ENCODE measurements at places on chromosomes 13 and 19.

GRCh38 chr13:87153371-87153770 is 517.8 kb upstream of the SLITRK5 start:
- no peak for DNase-seq

DNA sequence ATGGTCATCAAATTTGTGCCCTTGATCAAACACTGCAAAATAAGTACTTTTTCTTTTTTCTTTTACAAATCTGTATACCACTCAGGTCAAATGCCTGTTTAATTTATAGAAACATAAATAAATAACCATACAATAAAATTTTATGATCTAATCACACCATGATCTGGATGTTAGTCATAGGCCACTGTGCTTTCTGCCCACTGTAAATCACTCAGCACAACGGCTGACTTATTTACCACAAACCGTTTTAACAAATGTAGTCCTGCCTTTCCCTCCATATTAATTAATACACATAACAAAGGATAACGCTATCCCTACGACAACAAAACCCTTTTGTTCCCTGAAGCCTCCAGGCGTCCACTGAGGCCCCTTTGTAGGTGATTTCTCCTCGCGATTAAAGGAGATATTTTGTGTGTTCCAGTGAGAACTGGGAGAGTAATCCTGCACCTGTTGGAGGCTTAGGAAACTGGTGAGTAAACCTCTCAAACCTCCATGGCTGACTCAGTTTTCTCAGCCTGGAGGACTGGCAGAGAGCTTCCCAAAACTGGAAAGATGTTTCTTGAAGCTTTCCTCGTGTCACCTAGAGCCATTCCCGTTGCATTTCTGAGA is 477.1 kb upstream of the SGCG start:
- DNase-seq = no peak

DNA sequence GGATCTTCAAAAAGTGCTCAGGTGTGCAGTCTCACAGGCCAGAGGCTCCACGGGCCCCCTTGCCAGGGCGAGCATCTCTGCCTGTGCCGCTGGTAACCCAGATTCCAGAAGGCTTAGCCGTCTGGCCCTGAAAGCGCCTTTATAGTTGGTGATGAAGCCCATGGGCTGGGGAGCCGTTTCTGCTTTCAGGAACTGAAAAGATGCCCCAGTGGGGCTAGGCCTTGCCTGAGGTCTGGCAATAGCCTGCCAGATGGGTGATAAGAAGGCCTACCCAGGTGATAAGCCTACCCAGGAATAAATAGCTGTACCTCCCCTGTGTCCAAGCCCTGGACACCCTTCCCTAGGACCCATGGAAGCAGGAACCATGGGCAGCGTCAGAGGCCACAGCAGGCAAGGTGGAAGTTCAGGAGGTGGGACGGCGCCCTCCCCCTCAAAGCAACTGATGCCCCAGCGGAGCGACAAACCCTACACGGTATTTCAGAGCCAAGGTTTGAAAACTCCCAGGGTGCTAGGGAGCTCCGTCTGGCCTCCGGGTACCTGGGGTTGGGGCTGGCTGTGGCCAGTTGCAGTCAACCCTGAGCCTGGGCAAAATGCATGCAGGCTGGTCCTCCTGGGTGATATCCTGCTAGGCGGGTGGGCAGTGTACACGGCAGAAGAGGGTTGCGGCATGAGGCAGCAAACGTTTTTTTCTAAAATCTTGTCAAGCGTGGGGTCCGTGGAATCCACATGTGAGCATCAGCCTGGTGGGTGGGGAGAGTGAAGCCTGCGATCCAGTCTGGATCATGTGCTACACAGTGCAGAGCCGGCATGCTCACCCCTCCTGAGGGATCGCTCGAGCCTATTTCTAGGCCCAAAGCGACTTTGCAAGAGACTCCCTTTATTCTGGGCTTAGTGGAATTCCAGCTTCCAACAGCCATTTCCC is 45.3 kb downstream of the ACTN4 start:
- DNase-seq = no peak

GRCh38 chr19:1837625-1838105 is 10.6 kb downstream of the REXO1 start:
- peak; percentile 76 for DNase-seq

DNA sequence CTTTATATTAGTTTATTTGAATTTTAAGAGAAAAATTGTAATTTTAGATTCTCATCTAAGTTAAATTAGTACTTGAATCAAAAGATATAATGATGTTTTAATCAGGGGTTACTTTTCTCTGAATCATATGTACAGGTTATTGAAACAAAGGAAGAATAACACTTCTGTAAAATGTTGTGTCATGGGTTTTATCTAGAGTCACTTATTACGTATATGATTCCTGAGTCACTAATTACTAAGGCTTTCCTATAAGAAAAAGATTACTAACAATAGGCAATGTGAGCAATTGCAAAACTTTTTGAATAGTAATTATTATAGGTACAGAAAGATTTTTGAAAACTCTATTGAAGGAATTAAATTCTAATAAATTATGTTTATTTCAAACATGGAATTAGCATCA is 99.2 kb upstream of the KLF5 start:
- DNase-seq = no peak

GRCh38 chr19:58154287-58154678 is 3.7 kb upstream of the ZNF329 start:
- peak; percentile 10 for DNase-seq

DNA sequence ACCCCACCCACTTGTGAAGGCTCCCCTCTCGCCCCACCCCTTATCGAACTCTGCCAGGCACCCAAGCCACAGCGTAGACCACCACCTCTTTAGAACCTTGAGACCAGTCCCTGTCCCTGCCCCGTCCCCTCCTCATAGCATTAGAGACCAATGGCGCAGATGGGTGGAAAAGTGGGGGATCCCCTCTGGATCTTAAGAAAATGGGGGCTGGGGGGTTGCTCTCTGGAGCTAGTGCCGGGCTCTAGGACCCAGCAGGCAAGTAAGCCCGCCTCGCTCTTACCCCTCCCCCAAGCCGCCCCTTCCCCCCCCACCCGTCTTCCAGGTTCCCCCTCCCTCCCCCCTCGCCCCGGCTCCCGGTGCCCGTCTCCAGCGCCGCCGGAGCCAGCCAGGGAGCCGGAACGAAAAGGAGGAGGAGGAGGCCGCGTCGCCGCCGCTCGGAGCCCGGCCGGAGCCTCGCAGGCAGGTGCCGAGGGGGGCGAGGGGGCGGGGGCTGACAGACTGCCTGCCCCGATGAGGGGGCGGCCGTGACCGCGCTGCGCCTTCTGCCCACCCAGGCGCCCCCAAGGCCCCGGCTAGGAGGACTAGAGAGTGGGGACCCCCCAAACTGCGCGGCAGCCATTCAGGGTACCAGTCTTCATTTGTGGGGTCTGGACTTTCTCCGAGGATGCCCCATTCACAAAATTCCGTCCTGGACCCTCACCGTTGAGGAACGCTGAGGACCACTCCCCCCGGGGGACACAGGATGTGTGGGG is at the start of gene SPRED3:
TSS of gene SPRED3 (plus strand) at position 349 of the 752 bp plus-strand sequence. CDS start 1,606 bp downstream, outside the sequence.
- DNase-seq = no peak

DNA sequence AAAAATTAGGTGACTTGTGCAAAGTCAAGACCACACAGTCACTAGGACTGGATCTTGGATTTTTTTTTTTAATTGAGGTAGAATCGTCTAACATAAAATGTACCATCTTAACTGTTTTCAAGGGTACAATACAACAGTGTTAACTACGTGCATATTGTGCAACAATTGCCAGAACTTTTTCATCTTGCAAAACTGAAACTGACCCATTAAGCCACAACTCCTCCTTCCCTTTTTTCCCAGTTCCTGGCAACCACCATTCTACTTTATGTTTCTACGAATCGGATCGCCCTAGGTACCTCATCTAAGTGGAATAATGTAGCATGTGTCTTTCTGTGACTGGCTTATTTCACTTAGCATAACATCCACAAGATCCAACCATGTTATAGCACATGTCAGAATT is 37.5 kb upstream of the POMP start:
- DNase-seq = no peak

DNA sequence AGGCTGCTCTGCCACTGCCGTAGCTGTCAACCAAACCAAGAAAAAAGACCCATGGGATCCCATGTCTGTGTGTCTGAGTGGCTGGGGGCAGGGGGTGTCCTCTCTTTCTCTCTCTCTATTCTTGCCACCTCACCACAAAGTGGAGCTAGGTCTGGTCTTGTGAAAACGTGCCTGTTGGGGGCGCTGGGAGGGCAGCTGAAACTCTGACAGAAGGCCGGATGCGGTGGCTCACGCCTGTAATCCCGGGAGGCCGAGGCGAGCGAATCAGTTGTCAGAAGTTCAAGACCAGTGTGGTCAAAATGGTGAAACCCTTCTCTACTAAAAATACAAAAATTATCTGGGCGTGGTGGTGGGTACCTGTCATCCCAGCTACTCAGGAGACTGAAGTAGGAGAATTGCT is 29.2 kb downstream of the ZNF146 start:
- DNase-seq = no peak

DNA sequence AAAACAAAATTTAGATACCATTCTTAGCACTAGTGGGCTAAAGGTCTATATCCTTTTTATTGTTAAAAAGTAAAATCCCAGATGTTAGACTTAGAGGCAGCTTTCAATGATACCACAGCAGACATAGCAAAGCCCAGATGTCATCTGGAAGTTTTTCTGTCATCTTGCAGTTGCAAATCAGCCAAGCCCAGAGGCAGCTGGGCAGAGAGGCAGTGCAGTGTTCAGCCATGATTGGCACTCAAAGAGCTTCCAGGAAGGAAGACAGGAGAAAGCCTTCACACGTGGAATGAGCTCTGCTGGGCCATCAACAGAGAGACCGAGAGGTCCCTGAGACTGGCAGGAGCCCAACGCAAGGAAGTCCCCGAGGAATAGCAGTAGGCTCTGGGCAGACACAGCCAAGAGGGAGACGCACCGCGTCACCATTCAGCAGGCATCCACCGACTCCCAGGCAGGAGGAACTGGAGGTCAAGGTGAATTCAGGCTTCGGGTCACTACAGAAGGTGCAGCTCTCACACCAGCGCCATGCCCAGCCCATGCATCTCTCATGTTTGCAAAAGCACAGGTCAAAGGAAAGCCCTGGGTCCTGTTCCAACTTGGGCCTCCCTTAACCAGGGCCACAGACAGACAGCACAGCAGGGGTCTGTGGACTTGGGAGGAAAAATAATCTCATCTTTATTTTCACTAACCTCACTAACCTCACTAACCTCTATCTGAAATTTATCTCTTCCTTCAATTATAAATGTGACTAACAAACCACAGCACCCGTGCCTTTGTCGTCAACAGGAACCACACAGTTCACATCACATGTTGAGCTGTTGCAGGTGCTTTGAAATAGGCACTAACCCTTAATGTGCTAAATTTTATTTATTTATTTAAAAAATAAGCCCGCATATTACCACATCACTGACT is 54.9 kb downstream of the TUBGCP3 start:
- no peak for DNase-seq

DNA sequence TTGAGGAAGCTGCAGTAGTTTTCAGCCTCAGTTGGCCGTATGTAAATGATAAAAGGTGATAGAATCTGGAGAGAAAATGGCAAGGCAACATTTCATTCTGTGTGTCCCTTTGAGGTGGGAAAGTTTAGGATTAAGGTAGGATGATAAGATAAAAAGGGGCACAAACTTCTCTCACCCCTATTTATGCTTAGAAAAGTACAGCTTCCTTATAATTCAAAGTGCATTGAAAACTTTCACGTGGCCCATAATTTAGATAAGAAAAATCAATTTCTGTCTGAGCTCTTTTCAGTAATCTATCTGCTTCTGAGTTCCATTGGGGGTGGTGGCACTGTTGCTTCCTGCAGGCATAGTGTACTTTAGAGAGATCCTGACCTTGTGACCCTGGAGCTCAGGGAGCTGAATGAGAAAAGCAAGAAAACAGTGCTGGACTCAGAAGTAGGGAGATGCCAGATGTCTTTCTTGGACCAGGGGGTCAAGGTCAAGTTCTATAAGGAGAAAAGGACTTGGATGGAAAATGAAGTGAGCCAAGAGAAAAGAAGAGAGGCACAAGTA is 187.3 kb downstream of the NDFIP2 start:
- no peak for DNase-seq

DNA sequence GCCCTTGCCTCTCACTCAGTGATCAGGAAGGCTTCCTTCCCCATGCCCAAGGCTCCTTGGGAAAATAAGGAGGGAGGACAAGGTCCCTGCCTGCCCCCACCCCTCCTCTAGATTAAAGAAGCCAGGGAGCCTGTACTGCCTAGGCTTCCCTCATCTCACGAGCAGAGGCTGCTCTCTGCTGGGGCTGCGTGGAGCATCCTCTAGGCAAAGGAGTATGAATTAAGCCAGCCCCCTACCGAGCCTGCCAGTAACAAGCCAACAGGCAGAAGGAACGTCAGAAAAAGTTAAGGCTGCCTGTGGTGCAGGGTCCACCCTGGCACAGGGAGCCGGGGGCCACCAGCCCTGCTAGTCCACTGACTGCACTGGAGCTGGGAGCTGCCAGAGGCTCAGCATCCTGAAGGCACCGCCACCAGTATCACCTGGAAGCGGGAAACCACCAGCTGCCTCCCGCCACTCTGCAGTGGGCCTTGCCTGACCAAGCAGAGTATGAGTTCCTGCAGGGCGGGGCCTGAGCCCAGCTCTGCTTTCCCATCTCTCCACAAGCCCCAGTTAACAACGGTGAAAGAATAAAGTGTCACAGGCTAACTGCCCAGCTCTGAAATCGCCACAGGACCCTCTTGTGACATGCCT is 6.8 kb downstream of the NAPA start:
- DNase-seq = no peak

GRCh38 chr13:48630291-48630690 is 23.4 kb upstream of the CYSLTR2 start:
- DNase-seq = no peak

- DNase-seq = no peak
These were observed 167.7 kb downstream of the DACH1 start for GRCh38 chr13:71699342-71699741.

DNA sequence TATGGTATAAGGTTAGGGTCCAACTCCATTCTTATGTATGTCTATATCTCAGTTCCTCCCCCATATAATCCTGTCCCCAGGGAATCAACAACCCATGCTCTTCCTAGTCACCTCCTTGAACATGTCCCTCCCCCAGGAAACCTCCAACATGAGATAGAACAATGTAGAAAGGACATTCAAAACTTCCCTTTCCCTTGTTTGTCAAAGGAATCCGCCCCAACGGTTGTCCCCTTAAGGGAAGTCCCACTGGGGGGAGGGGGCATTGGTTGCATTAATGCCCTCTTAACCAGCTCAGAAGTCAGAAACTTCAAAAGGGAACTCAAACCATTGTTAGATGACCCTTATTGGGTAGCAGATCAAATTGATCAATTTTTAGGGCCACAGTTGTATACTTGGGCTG is 6.8 kb upstream of the ZNF561 start:
- DNase-seq = no peak

DNA sequence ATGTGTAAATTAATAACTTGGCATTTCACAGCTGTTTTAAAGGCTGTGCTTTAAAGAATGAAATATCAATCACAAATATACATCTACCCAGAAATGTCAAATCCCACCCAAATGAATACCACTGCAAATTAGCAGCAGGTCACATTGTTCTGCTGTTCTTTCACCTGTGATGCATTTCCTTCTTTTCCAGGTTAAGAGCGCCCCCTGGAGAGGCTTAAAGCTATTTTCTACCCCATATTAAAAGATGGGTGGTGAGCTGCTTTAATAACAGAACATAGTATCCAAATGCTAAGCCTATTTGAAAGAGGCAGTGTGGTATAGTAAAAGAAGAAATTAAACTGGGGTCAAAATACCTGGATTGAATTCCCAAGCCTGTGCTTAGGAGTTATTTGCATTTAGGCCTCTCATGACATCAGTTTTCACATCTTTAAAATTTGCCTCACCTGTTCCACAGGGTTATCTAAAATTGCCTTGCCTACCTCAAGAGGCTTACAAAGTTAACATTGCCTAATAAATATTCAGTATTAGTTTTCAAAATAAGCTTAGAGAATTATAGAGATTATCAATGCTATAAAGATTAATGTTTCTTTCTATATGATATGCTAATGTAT is 396.9 kb upstream of the SLITRK5 start:
- DNase-seq = peak; percentile 39

Data from activated CD4-positive, alpha-beta T cell treated with anti-CD3 and anti-CD28 coated beads for 48 hours (primary cell).